ENCODE measurements at places on chromosomes 5 and 9.

DNA sequence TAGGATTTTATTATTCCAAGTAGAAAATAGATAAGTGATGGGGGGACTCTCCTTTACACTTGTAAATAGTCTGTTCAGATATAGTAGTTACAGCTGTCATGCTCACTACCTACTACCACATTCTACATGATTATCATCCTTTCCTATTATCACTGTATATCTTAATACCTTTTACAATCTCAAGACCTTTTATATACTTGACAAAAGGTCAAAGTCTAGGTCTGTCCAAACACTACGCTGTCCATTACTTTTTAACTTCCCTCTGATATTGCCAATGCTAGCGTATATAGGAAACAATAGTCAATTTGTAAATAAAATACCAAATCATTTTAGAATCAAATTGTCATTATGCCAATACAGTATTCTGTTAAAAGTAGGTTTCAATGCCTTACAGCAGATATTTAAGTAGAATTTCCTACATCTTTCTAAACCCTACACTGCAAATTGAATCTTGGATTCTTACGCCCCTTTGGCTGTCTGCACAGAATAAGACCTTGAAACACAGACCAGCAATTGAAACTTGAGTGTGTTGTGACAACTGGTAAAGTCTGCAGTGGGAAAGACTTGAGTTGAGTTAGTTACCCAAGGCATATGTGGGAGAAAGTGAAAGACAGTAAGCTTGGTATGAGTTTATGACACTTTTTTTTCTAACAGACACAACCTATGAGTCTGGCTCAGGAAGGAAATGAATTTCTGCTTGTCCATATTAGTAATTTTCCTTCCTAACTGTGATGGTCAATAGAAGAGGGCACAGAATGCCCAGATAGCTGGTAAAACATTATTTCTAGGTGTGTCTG lies 827.6 kb upstream of the ACO1 start:
- DNase-seq = no peak

GRCh38 chr9:98935071-98935505 lies 8.6 kb upstream of the COL15A1 start:
- no peak for DNase-seq

DNA sequence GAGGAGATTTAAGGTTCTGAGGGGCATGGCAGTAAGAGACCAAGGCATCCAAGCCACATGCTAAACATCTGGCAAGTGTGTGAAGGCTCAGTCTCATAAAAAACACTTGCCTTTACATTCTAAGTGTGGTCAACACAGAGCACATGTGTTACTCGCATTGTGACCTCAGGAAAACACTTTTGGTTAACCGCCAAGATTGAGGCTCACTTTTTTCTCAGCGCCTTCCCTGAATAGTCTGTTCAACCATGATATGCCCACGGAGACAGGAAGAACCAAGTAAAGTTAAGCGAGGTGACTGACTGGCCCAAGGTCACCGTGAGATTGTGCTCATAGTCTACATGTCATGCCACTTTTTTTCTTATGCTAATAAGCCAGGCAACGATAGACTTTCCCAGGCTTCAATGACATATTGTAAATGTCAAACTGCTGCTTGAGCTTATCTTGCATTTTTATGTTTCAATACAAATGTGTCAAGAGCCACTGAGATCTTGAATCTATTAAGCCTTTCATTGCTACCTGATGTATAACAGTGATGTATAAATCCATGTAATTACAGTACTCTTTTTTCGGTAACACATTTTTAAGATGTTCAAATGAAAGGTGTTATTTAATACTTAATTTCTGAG lies 21.1 kb upstream of the IL9 start:
- DNase-seq = no peak

DNA sequence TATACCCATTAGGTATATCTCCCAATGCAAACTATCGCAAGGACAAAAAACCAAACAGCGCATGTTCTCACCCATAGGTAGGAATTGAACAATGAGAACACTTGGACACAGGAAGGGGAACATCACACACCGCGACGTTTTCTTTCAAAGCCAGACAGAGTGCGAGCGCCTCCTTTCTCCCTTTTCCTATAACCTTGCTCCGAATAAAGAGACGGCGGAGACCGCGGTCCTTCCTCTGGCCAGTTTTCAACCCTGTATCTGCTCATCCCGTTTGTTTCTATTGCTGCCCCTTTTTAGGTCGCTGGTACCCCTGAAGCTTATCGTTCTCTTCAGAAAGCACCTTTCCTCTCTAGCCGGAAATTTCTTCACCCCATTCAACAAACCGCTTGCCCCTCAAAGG lies 1.3 kb downstream of the LVRN start:
- no peak for DNase-seq

GRCh38 chr5:113425909-113426308 lies 8.9 kb downstream of the TSSK1B start:
- DNase-seq = no peak

DNA sequence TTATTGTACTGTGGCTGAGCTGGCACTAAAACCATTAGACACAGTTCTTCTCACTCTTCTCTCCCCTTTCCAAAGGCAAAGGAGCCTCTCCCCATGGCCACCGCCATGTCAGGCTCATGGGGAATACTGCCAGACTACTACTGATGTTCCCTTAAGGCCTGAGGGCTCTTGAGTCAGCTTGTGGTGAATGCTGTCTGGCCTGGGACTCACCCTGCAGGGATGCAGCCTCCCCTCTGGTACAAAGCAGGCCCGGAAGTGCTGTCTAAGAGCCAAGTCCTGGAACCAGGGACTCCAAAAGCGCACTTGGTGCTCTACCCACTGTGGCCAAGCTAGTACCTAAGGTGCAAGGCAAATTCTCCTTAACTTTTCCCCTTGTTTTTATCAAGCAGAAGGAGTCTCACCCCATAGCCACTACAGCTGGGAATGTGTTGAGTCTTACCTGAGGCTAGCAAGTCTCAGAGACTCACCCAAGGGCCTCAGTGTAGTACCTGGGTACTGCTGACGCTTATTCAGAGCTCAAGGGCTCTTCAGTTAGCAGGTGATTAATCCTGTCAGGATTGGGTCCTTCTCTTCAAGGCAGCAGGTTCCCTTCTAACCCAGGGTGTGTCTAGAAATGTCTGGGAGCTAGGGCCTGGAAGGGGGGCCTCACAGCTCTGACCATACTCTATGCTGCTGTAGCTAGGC lies 33.2 kb upstream of the C5orf46 start:
- DNase-seq = no peak

GRCh38 chr5:14685757-14686156 lies 21.2 kb downstream of the OTULIN start:
- DNase-seq = peak; percentile 23

DNA sequence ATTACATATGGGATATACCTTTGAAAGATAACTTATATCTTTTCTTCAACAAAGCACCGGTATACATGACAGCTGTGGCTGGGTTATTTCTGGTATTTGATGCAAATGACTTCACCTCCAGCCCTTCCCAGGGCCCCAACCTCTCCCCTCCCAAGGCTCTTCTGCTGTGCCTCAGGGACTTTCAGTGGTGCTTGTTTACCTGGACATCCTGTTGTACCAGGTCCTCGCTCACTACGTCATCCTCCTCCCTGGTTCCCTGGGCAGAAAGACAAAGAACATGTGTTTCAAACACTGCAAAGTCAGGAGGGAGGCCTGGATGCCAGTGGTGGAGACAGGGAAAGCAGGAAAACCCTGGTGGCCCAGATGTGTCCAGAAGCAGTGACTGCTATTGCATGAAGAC lies 23.4 kb downstream of the ANXA6 start:
- no peak for DNase-seq

- no peak for DNase-seq
Observed at GRCh38 chr5:142385194-142385593, 60.4 kb upstream of the SPRY4 start.

DNA sequence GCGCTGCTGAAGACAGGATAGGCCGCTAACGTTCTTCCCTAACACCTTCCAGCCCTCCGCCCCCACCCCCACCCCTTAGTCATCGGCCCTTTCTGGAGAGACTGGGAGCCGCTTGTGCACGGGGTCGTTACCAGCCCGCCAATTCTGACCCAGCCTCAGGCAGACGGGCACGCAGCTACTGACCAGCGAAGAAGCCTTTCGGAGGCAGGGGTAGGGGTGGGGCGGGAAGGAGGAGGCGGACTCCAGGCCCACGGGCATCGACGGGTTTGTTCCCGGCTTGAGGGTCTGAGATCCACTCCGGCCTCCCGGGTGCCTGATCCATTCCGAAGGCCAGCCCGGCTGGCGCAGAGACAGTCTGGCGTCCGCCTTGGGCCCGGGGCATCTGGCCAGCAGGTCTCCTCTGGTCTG lies 729 bp upstream of the HAND1 start:
- no peak for DNase-seq

DNA sequence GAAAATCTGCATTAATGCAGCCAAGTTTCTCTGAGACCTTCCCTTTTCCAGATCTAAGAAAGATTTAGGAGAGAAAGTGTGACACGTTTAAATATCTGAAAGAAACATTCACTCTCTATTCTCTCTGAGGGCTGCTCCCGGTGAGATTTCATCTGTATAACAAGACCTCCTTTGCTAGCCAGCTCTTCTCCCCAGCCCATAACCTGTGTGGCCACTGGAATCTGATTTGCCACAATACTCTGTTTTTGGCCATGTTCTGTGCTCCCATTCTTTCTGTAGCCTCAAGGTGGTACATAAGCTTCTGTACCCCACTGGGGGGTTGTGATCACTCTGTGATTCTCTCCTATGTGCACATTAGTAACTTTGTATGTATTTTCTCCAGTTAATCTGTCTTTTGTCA lies 291.0 kb upstream of the SEMA6A start:
- no peak for DNase-seq

DNA sequence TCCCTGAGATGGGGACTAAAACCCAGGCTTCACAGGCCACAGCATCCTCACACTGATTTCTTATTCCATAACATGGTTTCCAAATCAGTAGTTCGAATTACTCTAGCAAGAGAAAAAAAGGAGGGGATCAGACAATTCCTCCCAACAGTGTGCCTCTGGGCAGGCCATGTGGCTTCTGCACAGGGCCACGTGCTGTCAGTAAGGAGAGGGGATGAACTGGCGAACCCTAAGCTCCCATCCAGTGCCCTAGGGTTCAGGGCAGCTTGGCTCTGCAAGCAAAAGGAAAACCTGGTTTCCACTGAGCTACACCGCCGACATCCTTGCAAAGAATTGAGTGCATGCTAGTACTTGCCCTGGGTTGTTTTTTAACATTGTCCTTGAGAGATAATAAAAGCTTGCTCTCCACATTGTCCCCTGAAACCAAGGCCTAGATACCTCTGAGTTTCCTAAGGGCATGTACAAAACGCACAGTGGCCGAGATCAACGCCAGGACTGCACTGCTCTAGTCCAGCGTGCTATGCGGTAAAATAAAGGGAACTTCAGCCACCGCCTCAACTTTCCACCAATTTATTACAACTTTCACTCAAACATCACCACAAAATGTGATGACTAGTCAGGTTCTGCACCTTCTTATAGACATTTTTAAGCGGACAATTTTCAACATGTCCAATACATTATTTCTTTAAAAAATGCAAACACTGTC lies 4.5 kb downstream of the CAMSAP1 start:
- no peak for DNase-seq
